Head of caudate nucleus (tissue), 42 donors: ENCODE measurements at places on chromosomes 6 and 20.

GRCh38 chr6:7144872-7145584 is 37.3 kb downstream of the RREB1 start:
- DNase-seq, result no peak

DNA sequence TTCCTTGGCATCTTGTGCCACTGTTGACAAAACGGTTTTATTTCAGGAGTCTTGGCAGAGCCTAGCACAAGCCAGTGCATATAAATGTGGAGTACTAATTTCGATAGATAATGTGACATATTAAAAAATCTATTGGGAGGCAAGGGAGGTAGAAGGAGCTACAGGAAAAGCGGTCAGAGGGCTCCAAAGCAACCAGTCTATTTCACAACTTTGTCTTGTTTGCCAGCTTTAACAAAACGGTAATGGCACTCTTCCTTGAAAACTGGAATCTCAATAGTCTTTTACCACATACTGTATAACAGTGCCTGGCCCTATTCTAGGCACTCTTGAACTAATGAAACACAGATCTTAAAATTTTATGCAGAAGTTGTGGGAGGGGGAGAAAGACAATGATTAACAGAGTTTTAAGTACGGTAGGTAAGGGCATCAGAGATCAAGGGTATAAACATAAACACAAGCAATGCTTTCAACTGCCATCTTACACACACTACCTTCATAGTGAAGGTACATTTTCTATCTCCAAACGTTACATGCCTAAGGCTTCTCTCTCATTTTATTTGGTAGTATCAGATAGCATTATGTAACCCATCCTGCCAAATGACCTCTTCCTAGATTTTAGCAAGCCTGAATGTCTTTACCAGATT is 33.5 kb upstream of the SYNCRIP start:
- no peak for DNase-seq

GRCh38 chr6:13302291-13302690 is 26.0 kb downstream of the TBC1D7 start:
- DNase-seq, result peak; percentile 55

DNA sequence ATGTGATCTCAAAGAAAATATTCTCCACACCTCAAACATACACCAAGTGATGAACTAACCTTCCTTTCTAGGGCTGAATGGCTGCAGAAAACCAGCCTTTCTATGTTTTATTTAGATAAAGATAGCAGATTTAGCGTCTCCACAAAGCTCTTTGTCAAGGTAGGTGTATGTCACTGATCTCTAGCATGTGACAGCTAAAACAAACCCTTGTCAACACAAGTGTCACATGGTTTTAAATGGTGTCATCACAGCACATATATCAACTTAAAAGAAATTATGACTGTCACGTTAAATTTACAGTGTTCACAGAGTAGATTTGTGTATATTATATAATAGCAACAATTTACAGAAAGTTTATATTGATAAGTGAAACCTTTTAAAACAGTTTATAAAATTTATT is 58.3 kb downstream of the TENT5A start:
- DNase-seq, result no peak

DNA sequence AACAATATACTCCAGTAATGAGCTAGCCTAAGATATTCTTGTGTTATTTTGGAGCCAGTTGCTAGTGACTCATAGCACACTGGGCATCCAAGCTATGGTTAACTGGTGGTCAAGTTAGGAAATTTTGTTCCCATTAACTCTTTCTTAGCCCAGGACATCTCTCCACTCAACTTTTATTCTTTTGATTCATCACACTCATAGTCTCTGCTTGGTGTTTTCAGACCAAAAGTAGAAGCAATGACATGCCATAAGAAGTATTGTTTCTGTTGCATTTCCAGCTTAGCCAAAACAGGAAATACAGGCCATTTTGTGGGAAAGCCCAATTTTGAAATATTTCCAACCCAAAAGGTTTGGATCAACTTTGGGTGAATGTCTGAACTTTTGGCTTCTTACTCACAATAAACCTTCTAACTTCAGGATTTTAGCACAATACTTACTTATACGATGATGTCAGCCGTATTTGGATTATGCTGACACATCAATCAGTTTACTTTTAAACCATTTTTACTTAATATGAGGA is 31.6 kb upstream of the CCN2 start:
- no peak for DNase-seq

GRCh38 chr20:9608639-9609340 is 94.4 kb downstream of the LAMP5 start:
- no peak for DNase-seq

- no peak for DNase-seq
These were observed 31.1 kb downstream of the NTSR1 start for GRCh38 chr20:62739581-62740285.

DNA sequence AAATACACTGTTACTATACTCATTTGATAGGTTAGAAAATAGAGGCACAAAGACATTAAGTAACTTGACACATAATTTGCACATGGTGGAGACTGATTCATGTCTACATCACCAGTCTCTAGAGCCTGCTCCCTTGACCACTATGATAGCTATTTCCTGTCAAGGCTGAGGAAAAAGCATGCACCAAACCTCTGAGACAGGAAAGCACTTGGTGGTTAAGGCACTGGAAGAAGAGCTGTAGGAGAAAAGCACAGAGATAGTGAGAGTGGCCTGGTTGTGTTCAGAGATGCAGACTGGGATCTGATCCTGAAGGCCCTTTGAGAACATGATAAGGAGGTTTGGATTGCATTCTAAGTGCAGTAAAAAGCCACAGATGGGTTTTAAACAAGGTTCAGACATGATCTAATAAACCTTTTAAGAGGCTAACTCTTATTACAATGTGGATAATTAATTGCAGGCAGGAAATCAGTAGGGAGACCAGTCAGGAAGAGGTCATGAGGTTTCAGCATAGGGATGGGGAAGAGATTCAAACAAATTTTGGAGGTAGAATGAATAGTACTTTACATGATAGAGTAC is 168.9 kb downstream of the PHF3 start:
- no peak for DNase-seq

DNA sequence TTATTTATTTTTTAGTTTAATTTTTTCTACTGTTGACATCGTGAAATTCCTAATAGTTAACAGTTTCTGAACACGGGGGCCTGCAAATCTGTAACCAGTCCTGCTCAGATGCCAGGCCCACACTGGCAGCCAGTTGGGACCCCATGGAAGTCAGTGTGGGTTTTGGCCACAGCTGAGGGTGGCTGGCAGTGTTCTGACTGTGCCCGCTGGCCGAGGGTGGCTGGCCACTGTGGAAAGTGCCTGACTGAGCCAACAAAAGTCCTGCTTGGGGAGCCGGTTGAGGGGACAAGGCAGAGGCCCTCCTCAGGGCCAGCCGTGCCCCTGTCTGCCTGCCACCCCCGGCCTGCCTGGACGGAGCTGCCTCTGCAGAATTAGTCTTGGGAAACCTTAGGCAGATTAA is 4.1 kb upstream of the PMEPA1 start:
- DNase-seq, result no peak

- no peak for DNase-seq
These were observed 76.5 kb downstream of the CDKAL1 start for GRCh38 chr6:20610636-20611370.

DNA sequence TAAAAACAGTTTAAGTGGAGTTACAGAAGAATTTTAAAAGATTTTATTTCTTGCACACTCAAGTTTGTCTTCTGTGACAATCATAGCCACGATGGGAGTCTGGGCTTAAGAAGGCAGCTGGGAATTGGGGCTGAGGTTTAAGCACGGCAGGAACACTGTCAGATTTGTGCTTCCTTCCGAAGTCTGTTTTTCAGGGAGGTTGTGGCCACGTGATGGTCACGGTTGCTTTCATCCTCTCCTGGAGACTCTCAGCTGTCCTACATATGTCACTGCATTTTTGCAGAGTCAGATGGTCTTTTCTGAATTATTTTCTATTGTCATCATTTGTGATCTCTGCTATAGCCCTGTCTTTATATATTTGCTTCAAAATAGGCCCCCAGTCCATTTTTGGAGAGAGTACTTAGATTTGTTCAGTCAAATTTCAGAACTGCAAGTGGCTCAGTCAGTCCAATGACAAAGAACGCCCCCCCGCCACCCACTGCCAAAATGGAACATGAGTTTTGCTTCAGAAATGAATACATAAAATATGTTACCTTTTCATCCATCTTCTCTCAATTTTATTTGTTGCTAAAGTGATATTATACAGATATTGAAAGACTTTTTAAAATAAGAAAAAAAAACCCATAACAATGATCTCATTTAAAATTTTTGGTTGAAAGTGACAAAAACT is 111.8 kb upstream of the ZFP64 start:
- no peak for DNase-seq
